ENCODE measurements at places on chromosomes 4 and X.

DNA sequence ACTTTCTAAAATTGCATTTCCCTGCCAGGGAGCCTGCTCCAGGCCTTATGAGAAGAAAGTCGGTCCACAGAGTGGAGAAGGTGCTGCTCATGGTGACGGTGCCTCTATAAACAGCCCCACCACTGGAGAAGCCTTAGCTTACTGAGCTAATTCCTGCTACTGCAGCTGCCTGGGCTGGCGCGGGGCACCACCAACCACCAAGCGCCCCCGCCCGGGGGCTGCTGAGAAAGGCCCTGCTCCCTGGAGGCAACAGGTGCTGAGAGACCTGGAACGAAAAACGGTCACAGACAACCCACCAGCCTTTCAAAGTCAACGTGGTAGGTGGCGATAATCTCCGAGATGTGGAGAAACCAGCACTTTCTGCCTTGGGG, 2.9 kb downstream of the HCFC1 start:
- DNase-seq, result no peak

DNA sequence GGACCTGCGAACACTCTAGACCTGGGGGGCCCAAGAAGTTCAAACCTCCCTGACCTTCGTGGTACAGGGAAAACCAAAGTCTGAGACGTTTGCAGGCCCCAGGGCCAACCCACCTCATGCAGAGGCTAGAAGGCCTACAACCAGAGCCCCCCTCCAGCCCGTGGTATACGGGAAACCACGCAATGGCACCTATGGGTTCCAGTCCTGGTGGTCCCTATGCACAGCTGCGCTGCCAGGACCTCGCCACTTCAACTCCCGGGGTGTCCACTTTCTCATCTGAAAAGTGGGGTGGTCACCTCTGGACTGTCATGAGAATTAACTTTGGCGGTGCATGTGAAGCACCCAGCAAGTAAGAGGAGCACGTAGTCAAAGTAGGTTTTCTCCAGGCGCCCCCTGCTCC, 8.4 kb upstream of the MSX1 start:
- no peak for DNase-seq

DNA sequence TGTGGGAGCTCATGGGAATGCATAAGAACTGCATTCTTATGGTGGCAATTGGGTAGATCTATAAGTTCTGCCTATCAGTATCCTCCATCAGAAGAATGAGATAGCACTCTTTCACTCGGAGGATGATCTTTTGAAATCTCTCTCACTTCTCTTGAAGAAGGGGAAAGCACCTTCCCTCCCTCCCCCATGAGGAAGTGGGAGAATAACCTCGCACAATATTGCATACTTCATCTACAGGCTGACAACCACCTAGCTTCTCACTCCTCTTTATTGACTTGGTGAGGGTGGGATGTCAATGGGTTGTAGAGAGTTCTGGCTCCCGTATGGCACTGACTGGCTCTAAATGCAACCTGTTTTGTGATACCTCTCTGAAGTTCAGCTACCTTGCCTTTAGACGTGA, 146.7 kb upstream of the SPOCK3 start:
- no peak for DNase-seq

DNA sequence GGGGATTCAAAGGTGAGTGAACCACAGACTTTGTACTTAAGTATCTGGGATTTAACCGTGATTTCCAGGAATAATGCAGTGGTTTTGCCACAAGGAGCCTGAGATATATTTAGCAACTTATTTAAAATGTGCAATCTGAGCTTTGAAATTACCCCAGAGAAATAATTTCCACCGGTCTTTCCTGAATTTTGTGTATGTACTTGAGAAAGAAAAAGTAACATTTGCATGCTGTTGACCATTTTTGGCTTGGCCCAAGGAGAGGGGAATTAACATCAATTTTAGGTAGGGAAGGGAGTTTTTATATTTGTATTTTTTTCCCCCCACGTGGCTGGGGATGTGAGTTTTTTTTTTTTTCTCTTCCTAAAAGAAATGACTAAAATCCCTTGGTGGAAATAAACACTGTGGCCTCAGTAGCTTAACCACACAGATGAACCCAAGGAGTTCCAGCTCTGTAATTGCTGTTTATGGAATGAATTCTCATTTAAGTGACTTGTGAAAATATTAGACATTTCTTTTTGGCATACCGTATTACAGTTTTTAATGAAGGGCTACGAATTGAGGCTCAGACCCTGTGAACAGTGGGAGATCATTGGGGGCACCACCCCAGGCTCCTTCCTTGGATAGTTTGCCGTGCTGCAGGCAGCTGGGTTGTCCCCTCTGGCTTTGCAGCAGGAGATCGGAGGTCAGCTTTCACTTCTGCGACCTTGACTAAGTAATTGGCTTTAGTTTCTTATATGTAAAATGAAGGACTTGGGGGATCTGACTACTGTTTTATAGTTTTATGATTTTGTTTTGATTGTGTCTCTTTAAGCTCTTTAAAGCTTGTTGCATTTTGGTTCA, 116.1 kb downstream of the ARHGAP10 start:
- DNase-seq, result no peak

DNA sequence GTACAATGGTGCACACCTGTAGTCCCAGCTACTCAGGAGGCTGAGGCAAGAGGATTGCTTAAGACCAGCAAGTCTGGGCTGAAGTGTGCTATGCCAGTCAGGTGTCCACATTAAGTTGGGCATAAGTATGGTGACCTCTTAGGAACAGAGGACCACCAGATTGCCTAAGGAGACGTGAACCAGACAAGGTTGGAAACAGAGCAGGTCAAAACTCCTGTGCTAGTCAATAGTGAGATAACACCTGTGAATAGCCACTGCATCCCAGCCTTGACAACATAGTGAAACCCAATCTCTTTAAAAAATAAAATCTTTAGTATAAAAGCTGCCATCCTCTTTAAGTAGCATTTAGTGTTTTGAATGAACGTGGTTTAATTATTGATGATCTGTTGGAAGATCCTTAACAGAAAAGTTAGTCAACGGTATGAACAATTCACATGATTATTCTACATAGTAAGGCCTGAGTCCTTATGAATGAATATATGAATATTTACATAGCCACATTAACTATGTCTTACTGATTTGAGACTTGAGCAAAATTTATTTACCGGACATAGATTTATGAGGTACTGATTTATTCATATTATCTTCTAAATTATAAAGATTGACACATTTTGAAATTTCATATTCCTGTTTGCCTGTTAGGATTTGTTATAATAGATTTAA, 63.2 kb downstream of the UBE2K start:
- DNase-seq, result no peak
